ENCODE measurements at places on chromosomes 2 and 18. TPM values are rescaled to one million over a fixed set of nuclear protein-coding genes. Genes with fewer than 3 reads are reported as not detected.

DNA sequence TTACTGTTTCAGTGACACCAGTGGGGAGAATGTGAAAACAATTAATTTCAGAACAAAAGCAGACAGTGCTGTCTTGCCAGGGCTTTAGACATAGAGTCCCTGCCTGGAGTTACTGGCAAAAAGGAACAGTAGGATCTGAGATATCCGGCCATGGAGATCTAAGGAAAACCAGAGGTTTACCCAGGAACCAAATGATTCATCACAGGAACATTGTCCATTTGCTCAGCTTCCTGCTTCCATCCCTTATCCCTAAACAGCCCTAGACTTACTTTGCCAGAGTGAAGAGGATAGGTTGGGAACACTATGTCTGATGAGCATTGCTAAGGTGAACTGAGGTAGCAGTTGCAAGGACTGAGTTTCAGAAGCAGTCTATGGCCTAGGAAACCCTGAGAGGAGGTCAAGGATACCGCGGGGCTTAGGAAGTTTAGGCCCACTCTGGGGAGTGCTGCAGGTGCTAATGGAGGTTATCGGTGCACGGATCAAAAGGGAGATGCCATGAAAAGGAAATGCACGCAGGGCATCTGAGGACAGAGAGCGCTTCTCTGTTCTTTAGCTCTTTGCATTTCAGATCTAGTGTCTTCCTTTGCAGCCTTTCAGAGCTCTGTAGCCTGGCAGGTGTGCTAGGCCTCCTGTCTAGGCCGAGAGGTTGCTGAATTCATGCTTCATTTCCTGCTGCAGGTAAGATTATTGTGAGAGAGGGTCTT is 223.9 kb downstream of the CDCA7 start:
- no peak for DNase-seq

GRCh38 chr2:207283356-207283755 is 117.6 kb upstream of the KLF7 start:
- DNase-seq = no peak

- no peak for DNase-seq
Observed at GRCh38 chr2:212227755-212228154, 310.8 kb downstream of the ERBB4 start.

DNA sequence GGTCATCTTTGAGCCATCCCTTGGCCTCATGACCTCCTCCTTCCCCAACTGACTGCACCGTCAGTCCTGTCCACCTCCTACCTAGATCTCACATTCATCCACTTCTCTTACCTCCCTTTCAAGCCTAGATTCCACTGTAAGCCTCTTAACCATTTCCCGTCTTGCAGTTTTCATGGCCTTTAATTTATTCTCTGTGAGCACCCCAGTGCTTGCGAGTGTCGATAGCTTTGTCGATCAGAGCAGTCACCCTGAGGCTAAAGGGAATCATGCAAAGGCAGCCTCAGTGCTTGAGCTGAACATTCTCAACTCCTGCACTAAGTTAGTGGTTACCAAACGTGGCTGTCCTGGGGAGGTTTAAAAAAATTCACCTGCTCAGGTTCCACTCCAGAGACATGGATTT is 14.7 kb downstream of the ARHGAP25 start:
- no peak for DNase-seq

Gene FSHR
- total RNA-seq = not detected

Gene TUBB8B
- 0.55 TPM for total RNA-seq

Gene CRYBA2
- total RNA-seq = 1.2 TPM
